ENCODE measurements at places on chromosomes 1 and 21. TPM values are rescaled to one million over a fixed set of nuclear protein-coding genes. Genes with fewer than 3 reads are reported as not detected.

GRCh38 chr1:200364091-200364759 is 45.6 kb downstream of the ZNF281 start:
- no peak for DNase-seq

GRCh38 chr1:232579958-232580941 is 49.7 kb downstream of the SIPA1L2 start:
- DNase-seq = no peak

DNA sequence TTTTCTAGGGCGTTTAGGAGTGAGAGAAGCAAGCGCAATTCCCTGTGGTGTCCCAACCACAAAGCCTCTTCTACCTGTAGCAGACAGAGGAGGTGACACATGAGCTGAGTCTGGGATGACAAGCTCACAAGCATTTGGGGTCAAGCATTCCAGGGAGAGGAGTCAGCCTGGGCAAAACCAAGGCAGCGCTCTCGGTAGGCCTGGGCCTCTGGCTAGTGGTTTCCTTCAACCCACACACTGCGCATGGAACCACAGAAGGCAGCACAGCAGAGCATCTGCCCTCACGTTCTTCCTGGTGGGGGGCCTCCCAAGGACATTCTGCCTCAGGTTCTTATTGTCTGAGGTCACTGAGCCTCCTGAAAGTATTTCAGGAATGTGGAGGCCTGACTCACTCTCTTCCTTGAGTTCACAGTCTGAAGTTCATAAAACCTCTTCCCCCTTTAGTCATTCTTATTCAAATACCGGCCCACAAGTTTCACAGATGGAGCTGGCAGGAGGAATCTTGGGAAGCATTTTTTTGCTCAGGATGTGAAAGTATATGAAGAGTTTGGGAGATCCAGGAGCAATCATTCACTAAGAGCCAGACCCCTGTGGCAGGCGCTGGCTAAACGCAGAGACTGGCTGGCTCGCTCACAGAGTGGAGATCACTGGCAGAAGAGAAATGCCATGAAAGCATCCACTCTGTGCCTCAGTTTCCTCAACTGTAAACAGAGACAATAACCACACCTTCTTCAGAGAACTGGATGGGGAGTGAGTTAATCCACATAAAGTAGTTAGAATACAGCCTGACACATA is 26.8 kb downstream of the CCN1 start:
- DNase-seq = no peak

- DNase-seq = no peak
Observed at GRCh38 chr1:21361506-21361905, 71.2 kb upstream of the ECE1 start.

DNA sequence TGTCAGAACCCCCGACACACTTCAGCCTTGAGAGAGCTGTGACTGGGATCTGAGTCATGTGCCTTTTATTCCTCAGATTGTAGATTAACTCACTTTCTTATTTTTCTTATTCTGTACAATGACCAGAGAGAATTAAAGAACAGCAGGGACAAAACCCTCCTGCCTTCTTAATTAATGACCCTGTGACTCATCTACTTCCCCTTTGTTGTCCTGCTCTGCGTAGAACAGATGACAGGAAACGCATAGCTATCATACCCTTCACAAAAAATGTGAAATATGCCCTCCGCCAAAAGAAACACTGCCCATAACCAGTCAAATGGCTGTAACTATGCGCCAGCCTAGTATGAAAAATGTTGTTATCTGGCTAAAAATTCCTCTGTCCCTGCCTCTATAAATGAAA is 9.1 kb upstream of the PADI2 start:
- no peak for DNase-seq

- DNase-seq = no peak
Observed at GRCh38 chr1:205528446-205528886, 24.0 kb downstream of the CDK18 start.

DNA sequence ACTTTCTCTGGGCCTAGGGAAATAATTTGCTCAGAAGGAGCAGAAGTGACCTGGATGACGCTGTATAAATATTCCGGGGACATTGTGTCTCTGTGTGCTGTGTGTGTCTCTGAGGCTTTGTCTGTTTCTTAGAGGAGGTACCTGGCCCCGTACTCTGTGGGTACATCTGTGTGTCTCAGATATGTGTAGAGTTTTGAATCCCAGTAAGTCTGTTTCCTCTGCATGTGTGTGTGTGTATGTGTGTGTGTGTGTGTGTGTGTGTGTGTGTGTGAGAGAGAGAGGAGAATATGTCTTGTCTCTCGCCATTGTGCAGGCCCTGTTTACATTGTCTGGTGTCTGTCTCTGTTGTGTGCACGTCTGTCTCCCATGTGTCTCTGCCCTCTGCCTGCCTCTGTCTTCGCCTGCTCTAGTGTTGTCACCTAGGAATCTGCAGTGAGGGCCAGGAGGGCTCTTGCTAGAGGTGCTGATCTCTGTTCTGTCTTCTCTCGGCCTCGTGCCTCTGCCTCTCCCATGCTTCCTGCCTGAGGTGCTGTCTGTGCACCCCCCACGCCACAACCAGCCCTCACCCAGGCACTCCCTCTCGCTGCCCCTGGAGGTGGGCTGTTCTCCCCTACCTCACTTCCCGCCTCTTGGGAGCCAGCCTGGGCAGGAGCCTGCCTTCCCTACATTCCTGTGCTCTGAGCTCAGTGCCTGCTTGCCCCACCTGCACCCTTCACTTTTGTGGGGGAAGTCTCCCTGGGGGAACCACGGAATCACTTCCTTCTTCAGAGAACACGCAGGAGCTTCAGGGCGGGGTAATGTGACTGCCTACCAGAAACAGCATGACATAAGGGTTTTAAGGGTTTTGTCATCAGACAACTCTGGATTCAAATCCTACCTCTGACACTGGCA is 5.9 kb downstream of the MAP7D1 start:
- peak; percentile 57 for DNase-seq

DNA sequence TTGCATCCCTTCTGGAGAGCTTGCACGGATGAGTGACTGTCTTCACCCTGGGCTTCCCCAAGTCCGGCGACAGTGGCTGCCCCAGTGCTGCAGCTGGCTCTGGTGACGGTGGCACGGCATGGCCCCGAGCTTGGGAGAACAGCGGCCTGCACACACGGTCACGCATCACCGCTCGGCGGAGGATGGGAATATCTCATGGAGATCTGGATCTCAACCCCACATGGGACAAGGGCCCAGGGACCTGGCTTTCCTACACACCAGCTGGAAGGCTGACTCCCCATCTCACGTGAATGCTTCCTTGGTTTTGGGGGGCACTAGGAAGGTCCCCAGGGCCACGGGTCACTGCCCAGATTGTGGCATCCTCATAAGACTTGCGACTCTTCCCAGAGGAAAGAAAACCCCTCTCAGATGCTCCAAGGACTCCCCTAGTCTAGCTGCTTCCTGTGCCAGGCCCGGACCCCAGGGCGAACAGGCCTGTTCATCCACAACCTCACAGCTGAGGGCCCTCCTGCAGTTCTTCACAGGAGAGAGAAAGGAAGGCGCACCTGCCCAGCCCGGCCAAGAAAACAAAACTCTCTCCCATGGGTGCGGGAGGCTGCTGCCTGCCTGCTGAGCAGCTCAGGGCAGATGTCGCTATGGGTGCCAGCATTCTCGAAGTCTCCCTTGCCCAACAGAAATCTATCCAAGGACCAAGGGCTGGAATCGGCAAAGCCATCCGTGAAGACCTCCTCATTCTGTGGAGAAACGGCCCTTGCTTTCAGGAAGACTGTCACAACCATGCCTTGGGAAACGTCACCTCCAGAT is 9.9 kb downstream of the CFAP410 start:
- no peak for DNase-seq

GRCh38 chr1:44909901-44910544 is 67.0 kb upstream of the PTCH2 start:
- no peak for DNase-seq

- no peak for DNase-seq
Observed at GRCh38 chr1:207654320-207654719, 9.4 kb downstream of the CR1L start.

CYP2J2 gene
- total RNA-seq = 0.28 TPM

TESK2 gene
- 7.7 TPM for total RNA-seq

DNAJC28 gene
- total RNA-seq = 1.6 TPM

NAXE gene
- total RNA-seq = 46.7 TPM
